GM23338 (cell line): ENCODE measurements at places on chromosomes 6 and 20.

DNA sequence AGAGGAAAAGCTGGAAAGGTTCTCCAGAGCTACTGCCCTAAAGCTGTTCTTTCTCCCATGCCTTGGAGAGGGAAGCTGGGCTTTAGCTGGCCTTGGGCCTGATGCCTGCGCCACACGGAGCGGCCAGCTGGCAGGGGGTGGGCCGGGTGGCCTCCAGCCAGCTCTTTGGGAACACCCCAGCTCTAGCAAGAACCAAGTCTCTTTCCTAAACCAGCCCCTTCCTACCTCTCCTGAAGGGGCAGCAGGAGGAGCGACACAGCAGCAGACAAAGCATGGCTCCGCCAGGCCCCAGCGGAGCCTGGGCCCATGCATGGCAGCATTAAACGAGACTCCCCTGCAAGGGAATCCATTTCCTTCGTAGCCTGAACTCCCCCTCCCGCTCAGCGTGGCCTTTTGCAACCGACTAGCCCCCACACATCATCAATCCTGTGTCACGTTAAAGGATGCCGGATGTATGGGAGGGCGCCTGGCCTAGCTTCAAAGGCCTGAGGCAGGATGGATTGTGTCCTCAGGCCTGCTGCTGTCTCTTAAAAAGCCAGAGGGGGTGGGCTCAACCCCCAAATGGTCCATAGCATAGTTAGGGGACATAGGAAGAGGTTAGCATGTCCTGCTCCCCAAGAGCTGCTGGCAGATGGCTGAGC, 14.0 kb downstream of the MRPS18A start:
- no peak for DNase-seq

DNA sequence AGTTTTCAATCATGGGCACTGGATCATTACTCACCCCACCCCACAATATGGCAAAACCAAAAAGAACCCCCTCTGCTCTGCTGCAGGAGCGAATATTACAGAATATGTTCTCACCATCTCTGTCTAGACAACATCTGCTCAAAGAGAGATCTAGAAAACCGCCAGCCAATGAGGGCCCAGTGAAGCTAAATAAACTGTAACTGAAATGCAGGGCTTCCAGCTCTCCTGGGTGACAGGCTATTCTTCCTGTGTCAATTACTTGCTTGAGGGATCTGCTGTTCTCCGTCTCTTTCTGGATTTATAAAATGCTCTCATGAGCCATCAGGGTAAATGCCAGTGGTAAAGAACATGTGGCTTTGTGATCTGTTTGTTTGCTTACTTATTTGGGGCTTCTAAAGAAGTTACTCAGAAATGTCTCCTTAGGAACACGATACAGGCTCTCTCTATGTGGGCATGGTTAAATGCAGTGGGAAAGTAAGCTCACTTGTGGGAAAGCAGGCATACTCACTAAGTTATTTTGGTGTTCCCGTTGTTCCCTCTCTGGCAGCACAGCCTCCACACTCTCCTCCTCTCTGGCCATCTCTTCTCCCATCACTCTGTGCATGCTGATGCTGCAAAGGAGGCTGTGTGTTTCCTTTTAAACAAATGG, 44.8 kb downstream of the TTI1 start:
- DNase-seq, result no peak

DNA sequence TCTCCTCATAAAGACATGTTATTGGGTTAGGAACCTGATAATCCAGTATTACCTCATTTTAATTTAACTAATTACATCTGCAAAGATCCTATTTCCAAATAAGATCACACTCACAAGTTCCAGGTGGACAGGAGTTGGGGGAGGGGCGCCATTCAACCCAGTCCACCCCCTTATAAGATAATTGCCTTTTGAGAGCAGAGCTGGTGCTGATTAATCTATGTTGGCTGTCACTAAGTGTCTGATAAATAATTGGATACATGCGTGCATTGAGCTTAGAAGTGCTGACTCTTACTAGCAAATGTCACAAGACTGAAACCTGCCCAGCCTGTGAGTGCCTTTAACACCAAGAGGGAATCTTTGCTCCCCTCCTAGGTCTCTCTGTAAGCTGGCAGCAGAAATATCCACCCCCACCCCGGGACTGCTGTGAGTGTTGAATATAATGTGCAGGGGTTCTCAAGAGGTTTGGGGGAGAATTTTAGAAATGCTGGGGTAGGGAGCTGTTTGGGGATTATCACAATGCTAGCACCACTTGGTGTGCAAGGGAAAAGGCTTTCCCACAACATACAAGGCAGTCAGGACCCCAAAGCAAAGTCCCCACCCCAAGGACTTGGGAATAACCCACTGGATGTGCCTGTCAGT, 87.5 kb downstream of the ANKRD60 start:
- DNase-seq, result no peak

- DNase-seq, result peak; percentile 78
Observed at GRCh38 chr20:21505810-21506530, 7.9 kb downstream of the NKX2-2 start.
